MCF 10A (cell line): ENCODE measurements at places on chromosomes 5 and 9. TPM values are rescaled to one million over a fixed set of nuclear protein-coding genes. Genes with fewer than 3 reads are reported as not detected.

DNA sequence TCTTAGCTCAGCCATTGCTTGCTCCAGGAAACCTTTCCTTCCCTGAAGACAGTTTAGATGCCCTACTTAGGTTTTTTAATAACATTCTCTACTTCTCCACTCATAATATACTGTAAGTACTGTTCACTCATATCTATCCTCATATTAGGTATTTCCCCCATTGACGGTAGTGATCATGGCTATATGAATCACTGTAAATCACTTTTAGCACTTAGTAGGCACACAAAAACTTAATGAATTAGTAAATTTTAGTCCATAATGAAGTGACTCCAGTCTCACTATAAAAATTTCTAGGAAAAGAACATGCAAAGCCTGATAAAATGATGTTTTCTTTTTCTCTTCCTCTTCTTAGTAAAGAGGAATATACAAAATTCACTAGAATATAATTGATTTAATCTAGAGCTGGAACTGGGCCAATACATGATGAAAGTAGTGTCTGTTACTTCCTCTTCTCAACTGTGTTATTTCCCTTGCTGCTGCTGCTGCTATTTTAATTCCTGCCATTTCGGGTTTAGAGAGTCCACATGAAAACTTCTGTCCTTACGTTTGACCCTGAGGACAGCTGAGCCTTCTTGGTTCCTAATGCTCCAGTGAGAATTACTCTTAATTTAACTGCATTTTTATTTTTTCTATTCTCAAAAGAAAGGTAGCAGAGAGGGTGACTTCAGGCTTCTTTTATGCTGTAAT lies 73.5 kb downstream of the LNPEP start:
- H3K4me1 ChIP-seq, result peaks cover 6% of the 10 kb centered on the region
- no peak overlapping the region for H3K4me3 ChIP-seq
- peak; percentile 25 for DNase-seq
- H3K36me3 ChIP-seq, result peaks cover 20% of the 10 kb centered on the region
- no peak overlapping the region for H3K27ac ChIP-seq
- no peaks in the 10 kb centered on the region for H3K27me3 ChIP-seq

DNA sequence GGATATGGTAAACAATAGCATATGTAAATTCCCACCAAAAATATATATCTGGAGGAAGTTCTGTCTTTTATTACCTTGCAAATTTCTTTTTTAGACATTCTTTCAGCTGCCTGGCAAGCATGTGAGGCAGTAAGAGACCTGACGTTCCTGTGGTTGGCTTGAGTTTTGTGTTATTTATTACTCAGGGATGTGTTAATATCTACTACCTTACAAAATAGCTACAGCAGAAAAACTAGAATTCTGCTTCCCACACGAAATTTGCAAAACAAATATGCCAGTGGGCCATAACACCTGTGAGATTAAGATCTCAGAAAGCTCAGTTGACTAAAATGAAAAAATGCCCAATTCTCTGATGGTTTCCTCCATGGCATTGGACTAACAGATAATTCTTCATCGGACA lies 274.2 kb downstream of the TMEM167A start:
- no peaks in the 10 kb centered on the region for H3K27me3 ChIP-seq
- no peak overlapping the region for H3K4me3 ChIP-seq
- H3K4me1 ChIP-seq, result peaks cover 4% of the 10 kb centered on the region
- no peak for DNase-seq

The NRARP gene
- total RNA-seq, result 1.4 and 2.2 TPM in 2 replicates

The IQGAP2 gene
- total RNA-seq, result 0.93 and 1.5 TPM in 2 replicates

DNA sequence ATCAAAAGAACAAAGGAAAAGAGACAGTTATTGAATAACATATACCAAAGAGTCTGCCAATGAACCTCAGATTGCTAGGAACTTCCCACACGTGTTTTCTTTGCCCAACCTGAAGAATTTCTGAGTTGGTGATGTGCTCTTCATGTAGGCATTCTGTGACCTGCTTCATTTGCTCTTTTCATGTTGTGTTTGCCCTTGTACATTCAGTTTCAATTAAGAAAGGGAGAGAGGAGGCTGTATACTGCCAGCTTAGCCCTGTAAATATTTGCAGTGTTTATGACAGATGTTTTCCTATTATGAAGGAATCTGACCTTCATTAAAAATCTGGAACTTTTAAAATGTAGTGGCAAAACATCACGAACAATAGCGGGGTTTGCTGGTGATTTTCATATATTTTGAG lies 168.5 kb downstream of the GAS1 start:
- no peaks in the 10 kb centered on the region for H3K36me3 ChIP-seq
- no peaks in the 10 kb centered on the region for H3K4me1 ChIP-seq
- no peak overlapping the region for H3K27ac ChIP-seq
- no peak overlapping the region for H3K4me3 ChIP-seq
- no peak for DNase-seq

- no peak overlapping the region for H3K4me3 ChIP-seq
- H3K36me3 ChIP-seq, result peaks cover 8% of the 10 kb centered on the region
- DNase-seq, result peak; percentile 44
- no peak overlapping the region for H3K27ac ChIP-seq
- no peaks in the 10 kb centered on the region for H3K27me3 ChIP-seq
These were observed 210.2 kb downstream of the DAB2IP start for GRCh38 chr9:121861501-121862180.

GRCh38 chr5:7364226-7364875 lies 31.6 kb upstream of the ADCY2 start:
- no peaks in the 10 kb centered on the region for H3K36me3 ChIP-seq
- no peaks in the 10 kb centered on the region for H3K27me3 ChIP-seq
- H3K4me1 ChIP-seq, result no peaks in the 10 kb centered on the region
- H3K4me3 ChIP-seq, result no peak overlapping the region

- peak overlapping the region; percentile 12 for H3K4me3 ChIP-seq
- no peak overlapping the region for H3K27ac ChIP-seq
- H3K4me1 ChIP-seq, result peaks cover 14% of the 10 kb centered on the region
- H3K36me3 ChIP-seq, result no peaks in the 10 kb centered on the region
- peak; percentile 56 for DNase-seq
- H3K27me3 ChIP-seq, result no peaks in the 10 kb centered on the region
These were observed 20.2 kb downstream of the IL7R start for GRCh38 chr5:35876922-35877321.

DNA sequence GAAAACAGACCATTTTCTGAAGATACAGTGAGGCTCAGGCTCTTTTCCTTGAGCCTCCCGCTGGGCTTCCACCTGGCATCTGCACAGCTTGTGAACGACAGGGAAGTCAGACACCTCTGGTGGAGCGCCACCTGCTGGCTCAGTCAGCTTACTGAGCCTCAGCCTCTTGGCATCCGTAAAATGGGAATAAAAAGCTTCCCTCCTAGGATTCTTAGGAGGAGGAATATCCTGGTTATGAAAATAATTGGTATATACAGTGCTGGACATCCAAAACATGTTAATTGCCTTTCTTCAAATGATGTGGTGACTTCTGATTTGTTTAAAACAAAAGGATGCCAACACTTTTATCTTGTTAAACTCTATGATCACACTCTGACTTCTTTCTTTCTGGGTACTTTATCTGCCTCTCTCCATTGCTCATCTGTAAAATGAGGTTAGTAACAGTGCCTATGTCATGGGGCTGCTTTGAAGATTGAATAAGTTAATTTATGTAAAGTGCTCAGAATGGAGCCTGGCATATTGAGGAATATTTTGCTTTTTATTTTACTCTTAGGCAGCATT lies 67.5 kb downstream of the MAMDC2 start:
- no peaks in the 10 kb centered on the region for H3K36me3 ChIP-seq
- H3K4me1 ChIP-seq, result peaks cover 30% of the 10 kb centered on the region
- H3K27ac ChIP-seq, result no peak overlapping the region
- no peak overlapping the region for H3K4me3 ChIP-seq
- no peaks in the 10 kb centered on the region for H3K27me3 ChIP-seq

The ZNF169 gene
- 3.9 and 4.6 TPM in 2 replicates for total RNA-seq

The PCDHB9 gene
- 1.0 and 1.8 TPM in 2 replicates for total RNA-seq

DNA sequence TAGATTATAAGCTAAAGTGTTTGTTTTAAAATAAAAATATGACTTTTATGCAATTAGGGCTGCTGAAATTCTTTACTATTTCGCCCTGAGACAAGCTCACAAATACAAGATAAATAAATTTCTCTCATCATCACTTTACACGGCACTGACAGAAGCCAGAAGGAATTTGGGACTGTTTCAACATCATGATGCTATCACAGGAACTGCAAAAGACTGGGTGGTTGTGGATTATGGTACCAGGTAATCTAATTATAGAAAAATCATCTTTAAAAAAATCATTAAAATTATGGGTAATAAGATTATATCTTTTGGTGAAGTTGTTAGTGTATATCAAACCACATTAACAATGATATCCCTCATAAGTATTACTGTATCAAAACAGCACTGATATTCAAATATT lies 95.0 kb downstream of the MAN2A1 start:
- H3K4me3 ChIP-seq, result no peak overlapping the region
- no peaks in the 10 kb centered on the region for H3K4me1 ChIP-seq
- DNase-seq, result peak; percentile 1
- H3K27ac ChIP-seq, result no peak overlapping the region
- no peaks in the 10 kb centered on the region for H3K27me3 ChIP-seq

DNA sequence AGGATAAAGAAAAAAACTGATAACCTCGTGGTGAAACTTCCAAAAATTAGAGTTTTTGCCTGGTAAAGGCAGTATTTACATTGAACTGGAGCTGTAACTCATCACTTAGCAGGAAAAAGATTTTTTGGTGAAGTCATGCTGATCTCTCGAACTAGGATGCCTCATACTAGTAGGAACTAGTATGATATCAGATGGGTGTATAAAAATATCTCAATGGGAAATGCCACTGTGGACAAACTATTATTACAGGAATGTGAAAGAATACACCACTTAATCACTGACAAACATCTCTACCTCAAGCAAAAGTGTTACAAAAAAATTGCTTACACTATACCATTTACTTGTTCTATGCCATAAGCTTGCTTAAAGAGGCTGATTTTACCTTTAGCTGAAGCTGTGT lies 28.4 kb downstream of the RFX3 start:
- H3K4me1 ChIP-seq, result peaks cover 11% of the 10 kb centered on the region
- H3K27me3 ChIP-seq, result no peaks in the 10 kb centered on the region
- DNase-seq, result no peak
- H3K27ac ChIP-seq, result no peak overlapping the region
- no peak overlapping the region for H3K4me3 ChIP-seq

GRCh38 chr5:10724781-10725507 lies 36.1 kb downstream of the DAP start:
- peaks cover 39% of the 10 kb centered on the region for H3K4me1 ChIP-seq
- DNase-seq, result peak; percentile 82
- no peaks in the 10 kb centered on the region for H3K27me3 ChIP-seq
- H3K4me3 ChIP-seq, result peak overlapping the region; percentile 65

The ST8SIA4 gene
- total RNA-seq, result 0.26 and 0.54 TPM in 2 replicates

DNA sequence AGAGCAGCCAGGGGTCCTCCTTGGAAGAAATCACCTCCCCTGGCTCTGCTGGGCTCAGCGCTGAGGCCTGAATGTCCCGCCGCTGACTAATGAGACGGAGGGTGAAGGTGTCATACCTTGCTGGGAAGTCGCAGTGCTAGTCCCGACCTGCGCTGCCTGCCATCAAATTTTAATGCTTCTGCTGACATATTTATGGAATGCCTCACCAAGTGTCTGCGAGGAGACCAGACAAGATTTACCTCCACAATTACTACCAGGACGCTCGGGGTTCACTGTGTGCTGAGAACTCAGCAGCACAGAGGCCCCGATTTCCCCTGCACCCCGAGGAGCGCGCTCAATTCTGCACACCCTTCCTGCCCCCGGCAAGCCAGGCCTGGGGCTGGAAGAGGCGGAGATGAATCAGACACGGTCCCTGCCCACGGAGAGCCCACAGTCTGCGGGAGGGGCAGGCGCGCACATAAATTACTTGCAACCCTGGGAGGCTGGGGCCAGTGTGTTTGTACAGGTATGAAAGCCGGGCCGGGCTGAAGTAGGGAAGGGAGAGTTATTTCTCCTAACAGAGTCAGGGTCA lies 175.2 kb downstream of the PAX5 start:
- H3K27me3 ChIP-seq, result peaks cover under 1% of the 10 kb centered on the region
- no peak overlapping the region for H3K4me3 ChIP-seq
- peak; percentile 35 for DNase-seq
- H3K4me1 ChIP-seq, result no peaks in the 10 kb centered on the region

The LCN2 gene
- 7.7 and 41.6 TPM in 2 replicates for total RNA-seq

The PCDHB3 gene
- total RNA-seq, result 0.42 and 0.49 TPM in 2 replicates

DNA sequence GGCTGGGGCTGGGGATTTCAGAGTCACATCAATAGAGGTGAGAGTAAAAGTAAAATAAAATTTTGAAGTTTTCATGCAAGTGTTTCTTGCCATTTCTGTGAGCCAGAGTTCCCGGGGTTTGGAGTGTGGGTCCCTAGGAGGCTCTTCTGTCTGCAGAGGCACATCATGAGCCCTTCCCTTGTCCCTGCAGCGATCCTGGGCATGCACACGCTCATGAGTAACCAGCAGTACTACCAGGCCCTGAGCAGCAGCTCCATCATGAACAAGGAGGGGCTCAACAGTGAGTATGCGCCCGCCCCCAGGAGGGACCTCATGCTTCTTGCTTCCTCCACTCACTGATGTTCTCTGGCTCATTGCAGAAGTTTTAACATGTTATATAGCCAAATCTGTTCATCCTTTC lies 61.1 kb downstream of the TMOD1 start:
- no peak overlapping the region for H3K4me3 ChIP-seq

The BAAT gene
- 0.14 and 0.15 TPM in 2 replicates for total RNA-seq

The NHP2 gene
- 322 and 327 TPM in 2 replicates for total RNA-seq

The GRXCR2 gene
- not detected in 2 replicates for total RNA-seq

The PRELID1 gene
- 217 and 267 TPM in 2 replicates for total RNA-seq

The PKD2L2 gene
- not detected in 2 replicates for total RNA-seq

DNA sequence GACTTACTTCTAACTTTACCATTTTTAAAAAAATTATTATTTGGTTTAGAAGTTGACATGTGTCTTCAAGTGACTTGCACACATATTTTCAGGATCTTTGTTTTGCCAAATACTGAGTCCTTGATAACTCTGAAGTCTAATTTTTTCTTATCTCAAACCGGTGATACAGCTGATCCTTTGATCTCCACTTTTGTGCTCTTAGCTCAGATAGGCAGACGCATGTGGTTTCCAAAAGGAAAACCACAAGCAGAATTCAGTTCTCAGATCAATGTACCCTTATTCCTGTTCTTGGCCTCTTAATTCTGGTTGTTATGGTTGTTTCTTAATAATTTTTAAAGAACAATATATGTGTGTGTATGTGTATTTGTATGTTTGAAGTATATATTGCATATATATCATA lies 238.3 kb upstream of the EDIL3 start:
- no peak overlapping the region for H3K4me3 ChIP-seq
- H3K27me3 ChIP-seq, result peaks cover 6% of the 10 kb centered on the region
- no peaks in the 10 kb centered on the region for H3K4me1 ChIP-seq
- DNase-seq, result no peak
- H3K36me3 ChIP-seq, result no peaks in the 10 kb centered on the region
- no peak overlapping the region for H3K27ac ChIP-seq

The TRMT10B gene
- total RNA-seq, result 4.9 and 6.9 TPM in 2 replicates
